T-cell (primary cell): ENCODE measurements at places on chromosomes 13 and 19. TPM values are rescaled to one million over a fixed set of nuclear protein-coding genes. Genes with fewer than 3 reads are reported as not detected.

PLIN4 gene
- 0.06 TPM for total RNA-seq

S1PR4 gene
- 345 TPM for total RNA-seq

- H3K27ac ChIP-seq: no peak overlapping the region
- no peak overlapping the region for H3K4me3 ChIP-seq
- no peaks in the 10 kb centered on the region for H3K4me1 ChIP-seq
- H3K27me3 ChIP-seq: no peaks in the 10 kb centered on the region
- peaks cover 3% of the 10 kb centered on the region for H3K36me3 ChIP-seq
- DNase-seq: no peak
Observed at GRCh38 chr13:50017819-50018218, 2.6 kb downstream of the KCNRG start.

ATP4A gene
- total RNA-seq: not detected

ZNF536 gene
- 0.03 TPM for total RNA-seq

MBD3L3 gene
- not detected for total RNA-seq

DNA sequence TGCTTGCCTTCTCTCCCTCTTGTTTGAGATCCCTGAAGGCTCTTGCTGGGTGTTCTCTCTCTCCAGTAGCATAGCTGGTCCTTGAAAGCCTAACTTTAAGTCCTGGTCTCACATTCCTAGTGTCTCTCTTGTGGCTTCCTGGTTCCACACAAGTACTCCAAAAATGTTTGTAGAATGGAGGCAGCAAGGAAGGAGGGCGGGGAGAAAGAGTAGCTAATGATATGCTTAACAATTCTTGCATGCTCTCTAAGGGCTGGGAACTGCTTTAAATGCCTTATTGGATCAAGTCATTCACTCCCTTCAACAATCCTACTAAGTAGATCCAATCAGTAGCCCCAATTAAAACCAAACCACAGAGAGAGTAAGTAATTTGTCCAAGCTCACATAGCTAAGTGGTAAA, 357.3 kb downstream of the KLF5 start:
- no peak for DNase-seq
- no peaks in the 10 kb centered on the region for H3K36me3 ChIP-seq
- H3K27me3 ChIP-seq: no peaks in the 10 kb centered on the region
- no peaks in the 10 kb centered on the region for H3K4me1 ChIP-seq
- H3K27ac ChIP-seq: no peak overlapping the region
- H3K4me3 ChIP-seq: no peak overlapping the region

DNA sequence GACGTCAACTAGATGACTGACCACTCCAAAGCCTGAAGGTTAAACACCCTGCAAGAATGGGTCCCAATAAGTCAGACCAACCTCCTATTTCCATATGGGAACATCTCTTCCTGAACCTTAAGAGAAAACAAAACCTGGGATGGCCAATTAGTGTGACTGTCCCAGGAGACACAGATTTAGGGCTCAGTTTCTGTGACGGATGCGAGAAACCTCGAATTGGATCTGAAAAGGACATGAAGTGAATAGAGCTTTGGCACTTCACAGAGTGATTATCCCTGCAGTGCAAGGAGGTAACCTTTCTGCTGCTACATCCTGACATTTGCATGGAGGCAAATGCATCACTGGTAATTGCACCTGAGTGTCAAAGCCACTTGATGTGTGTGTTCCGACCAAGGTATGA, 442.2 kb upstream of the KLF12 start:
- H3K27me3 ChIP-seq: peaks cover 15% of the 10 kb centered on the region
- no peak overlapping the region for H3K4me3 ChIP-seq
- no peak overlapping the region for H3K27ac ChIP-seq
- DNase-seq: no peak

MEIOSIN gene
- total RNA-seq: not detected

DNA sequence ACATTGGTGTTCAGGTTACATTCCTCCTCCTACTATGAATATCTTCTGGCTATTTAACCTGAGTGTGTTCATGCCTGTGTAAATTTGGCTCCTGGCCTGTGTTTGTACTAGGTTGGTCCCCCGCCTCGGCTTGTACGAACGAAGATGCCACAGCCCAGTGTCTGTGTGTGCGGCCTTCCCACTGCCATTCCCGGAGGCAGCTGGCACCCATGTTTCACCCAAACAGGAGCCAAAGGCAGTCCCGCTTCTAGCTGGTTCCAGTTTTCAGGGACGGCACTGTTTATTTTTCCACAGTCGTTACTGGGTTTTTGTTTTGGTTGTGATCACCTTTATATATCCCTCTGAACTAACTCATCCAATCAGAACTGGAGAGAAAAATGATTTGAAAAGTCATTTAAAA, 102.5 kb upstream of the ZNF536 start:
- no peak overlapping the region for H3K4me3 ChIP-seq
- H3K36me3 ChIP-seq: no peaks in the 10 kb centered on the region
- no peaks in the 10 kb centered on the region for H3K4me1 ChIP-seq

DNA sequence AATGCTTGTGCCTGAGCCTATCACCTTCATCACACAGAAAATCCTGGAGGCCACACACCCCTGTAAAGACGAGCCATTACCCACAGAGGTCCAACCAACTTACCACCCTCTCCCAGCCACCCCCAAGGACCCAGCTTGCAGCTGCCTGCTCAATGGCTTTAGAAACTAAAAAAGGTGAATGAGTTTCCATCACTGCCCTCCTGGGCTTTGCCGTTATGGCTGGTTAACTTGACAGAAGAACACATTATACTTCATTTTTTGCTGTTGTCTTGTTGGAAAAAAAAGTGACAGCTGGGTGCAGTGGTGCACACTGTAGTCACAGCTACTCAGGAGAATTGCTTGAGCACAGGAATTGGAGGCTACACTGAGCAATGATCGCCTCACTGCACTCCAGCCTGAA, 17.4 kb upstream of the FEM1A start:
- no peaks in the 10 kb centered on the region for H3K27me3 ChIP-seq
- H3K36me3 ChIP-seq: no peaks in the 10 kb centered on the region
- DNase-seq: no peak

DNA sequence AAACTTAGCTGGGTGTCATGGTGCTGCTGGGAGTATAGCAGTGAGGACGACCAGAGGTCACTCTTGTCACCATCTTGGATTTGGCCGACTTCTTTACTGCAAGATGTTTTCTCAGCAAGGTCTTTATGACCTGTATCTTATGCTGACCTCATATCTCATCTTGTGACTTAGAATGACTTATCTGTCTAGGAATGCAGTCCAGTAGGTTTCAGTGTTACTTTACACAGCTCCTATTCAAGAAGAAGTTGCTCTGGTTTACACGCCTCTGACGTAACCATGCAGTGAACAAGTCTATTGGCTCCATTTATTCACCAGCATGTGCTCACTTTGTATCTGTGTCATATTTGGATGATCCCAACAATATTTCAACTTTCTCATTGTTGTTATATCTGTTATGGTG, 26.7 kb downstream of the ZNF850 start:
- peaks cover 10% of the 10 kb centered on the region for H3K36me3 ChIP-seq
- no peak for DNase-seq
- no peaks in the 10 kb centered on the region for H3K27me3 ChIP-seq
- H3K4me1 ChIP-seq: no peaks in the 10 kb centered on the region
- H3K27ac ChIP-seq: no peak overlapping the region

GRCh38 chr19:56566904-56567273, 379 bp upstream of the ZNF470 start:
- peak overlapping the region; percentile 91 for H3K4me3 ChIP-seq
- DNase-seq: no peak
- H3K4me1 ChIP-seq: peaks cover 16% of the 10 kb centered on the region
- H3K27me3 ChIP-seq: no peaks in the 10 kb centered on the region

DNA sequence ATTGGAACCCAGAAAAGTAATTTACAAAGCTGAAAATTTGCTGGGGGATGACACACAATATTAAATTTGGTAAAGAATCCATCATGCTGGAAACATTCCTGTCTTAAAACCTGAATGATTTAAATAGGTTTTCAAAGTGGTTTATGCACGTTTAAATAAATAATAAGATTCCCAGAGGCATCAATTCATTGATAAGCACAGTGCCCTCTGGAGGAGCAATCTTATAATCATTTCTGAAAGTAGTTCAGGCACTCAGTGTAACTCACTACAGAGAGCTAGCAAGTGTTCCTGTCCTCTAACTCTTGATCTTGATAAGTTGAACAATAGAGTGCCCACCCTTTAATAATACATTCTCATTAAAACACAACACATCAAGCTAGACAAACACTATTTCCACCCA, 43.5 kb upstream of the SHISA2 start:
- H3K4me3 ChIP-seq: no peak overlapping the region
- DNase-seq: no peak
- peaks cover 14% of the 10 kb centered on the region for H3K27me3 ChIP-seq
- H3K36me3 ChIP-seq: no peaks in the 10 kb centered on the region
- no peak overlapping the region for H3K27ac ChIP-seq
